ENCODE measurements at places on chromosomes 7 and 10. TPM values are rescaled to one million over a fixed set of nuclear protein-coding genes. Genes with fewer than 3 reads are reported as not detected.

DNA sequence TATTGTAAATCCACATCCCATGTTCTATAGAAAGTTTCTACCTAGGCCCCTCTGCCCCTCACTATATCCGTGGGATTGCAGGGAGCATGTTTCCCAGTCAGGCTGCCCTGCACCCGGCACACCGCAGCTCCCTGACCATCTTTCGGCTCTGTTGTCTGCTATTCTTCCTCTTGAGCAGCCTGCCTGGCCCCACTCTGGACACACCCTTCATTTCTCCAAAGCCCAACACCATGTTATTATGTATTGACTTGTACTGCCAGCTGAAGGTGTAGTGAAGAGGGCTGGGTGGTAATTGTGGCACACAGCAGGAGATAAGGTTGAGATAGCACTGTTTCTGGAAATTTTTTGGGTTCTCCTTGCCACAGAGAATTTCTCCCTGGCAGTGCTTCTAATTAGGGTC lies 9.8 kb downstream of the LRMDA start:
- no peak for DNase-seq

DNA sequence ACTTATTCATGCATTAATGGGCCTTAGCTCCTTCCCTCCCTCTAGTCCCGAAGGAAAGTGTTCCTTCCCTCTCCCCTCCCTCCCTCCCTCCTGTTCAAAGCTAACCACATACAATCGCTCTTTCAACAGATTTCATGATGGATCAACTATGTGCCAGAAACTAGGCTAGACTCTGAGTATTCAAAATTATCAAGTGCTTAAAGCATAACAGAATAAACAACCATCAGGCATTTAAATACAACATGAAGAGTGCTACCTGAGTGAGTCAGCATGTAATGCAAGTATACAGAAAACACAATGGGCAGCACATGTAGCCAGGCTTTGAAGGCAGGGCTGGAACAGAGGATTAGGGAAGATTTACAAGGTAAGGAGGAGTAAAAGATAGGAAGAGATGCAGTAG lies 11.3 kb downstream of the CHCHD3 start:
- DNase-seq: no peak

- no peak for DNase-seq
Measured at GRCh38 chr10:133461027-133461426, 7.3 kb downstream of the SCART1 start.

DNA sequence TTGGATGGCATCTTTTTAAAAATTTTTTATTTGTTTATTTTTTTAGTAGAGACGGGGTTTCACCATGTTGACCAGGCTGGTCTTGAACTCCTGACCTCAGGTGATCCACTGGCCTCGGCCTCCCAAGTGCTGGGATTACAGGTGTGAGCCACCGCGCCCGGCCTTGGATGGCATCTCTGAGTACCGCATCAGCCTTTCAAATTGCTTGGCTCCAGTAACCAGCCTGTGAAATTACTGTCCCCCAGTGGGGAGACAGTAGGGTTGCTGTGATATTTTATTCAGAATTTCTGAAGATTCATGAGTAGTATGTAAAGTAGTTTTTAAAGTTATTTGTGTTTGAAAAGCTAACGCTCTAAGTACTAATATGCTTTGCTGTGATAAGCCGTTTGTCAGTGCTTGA lies 1.2 kb downstream of the NUB1 start:
- DNase-seq: no peak

GRCh38 chr10:48594803-48595538 lies 9.9 kb downstream of the ARHGAP22 start:
- no peak for DNase-seq

- DNase-seq: no peak
Measured at GRCh38 chr7:137925091-137925490, 76.8 kb downstream of the CREB3L2 start.

DNA sequence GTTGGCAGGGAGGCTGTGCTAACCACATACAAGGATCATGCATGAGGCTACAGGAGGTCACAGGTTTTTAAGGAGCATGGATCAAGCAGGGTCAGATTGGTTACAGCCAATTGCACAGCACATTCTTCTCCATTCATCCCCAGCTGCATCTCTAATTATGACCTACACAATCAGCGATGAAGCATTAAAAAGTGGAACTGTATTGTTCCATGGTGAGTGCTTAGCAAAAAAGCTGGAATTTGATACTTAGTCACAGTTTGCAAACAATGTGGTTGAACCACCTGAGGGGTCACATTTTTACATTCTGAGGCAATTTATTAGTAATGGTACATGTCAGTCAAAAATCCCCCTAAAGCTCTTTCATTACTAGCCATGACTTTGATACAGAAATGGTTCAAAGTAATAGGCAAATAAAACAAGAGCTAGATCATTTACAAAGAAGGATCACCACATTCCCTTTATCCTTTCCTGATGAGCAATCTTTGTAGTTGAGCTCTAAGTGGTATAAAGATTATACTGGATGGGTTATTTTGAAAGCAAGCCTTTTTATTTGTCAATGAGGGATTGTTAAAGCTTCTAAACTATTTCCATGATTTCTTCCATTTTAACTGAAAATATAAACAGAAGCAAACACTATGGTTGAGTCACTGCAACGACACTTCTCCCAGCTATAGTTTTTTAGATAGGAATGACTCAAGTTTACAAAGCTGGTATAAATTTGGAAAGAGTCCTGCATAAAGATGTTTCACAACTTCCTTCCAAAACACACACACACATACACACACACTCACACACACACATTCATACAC lies 217.8 kb upstream of the SEMA3A start:
- peak; percentile 79 for DNase-seq

DNA sequence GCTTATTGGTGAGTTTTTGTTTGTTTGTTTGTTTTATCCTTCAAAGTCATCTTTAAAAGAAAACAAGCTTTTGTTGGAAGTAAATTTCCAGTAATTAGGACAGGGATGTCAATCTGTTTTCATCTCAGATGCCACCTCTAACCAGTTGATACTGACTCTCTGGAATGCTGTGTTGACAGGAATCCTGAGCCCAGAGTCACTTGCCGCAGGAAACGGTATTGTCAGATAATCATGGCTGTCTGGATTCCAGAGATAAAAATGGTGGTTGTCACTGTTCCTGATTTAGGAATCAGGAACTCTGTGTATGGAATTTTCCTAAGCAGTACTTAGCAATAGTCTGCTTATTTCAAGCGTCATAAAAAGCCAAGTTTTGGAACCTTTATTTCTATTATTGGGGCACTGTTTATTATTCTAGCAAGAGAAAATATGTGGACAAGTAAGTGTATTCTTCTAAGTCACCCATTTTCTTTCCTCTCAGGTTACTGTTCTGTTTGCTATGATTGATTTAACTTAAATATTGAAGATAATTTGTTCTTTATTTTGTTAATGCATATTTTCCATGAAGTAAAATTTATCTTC lies 39.2 kb downstream of the CDC123 start:
- DNase-seq: no peak

DNA sequence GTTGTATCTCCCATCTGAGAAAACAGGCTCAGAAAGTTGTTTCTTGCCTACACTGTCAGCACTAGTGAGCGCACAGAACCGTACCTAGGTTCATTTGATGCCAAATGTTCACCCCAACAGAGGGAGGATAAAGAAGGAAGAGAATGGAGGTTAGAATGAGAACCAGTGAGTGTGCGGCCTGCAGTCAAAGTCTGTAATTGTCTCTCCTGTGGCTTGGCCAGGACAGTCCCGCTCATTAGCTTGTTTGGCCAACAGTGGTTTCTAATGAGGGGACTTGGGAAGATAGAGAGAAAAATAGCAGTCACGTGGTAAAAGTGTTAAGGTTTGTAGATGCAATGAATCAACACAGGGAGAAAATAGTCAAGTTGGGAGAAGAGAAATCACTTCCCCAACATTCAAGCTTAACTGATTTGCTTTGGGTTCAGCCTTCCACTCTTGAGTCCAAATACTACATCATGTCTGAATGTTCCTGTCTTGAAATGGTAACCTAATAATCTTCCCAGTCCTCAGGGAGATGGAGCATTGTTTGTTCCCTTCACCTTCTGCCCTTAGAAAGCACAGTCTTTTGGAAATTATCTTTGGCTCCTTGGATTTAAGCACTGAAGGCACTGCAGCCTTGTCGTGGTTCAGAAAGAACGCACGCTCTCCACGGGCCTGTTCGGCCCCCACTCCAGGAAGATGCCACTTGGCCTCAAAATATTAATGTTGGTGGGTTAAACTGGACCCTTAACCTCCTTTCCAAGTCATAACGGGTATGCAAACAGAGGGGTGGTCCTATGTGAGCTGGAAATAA lies 360.4 kb upstream of the ZNF32 start:
- DNase-seq: no peak

GRCh38 chr7:107446531-107446930 lies 23.3 kb upstream of the GPR22 start:
- DNase-seq: peak; percentile 4

- no peak for DNase-seq
Measured at GRCh38 chr7:73985737-73986141, 42.2 kb upstream of the ELN start.

DNA sequence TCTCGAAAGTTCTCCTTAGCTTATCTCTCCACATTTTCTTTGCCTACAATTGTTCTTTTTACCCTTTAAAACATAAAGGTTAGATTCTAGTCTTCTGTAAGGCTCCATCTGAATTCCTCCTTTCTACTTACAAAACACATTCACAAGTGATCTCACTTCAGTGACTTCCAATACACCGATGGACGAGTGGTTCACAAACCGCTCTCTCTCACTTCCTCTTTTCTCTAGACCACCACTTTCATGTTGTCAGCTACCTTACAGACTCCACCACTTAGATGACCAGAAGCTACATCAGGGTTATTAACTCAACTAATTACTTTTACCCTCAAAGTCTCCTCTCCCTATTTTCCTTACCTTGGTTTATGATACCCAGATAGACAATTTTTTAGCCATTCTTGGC lies 11.8 kb downstream of the MET start:
- no peak for DNase-seq

DNA sequence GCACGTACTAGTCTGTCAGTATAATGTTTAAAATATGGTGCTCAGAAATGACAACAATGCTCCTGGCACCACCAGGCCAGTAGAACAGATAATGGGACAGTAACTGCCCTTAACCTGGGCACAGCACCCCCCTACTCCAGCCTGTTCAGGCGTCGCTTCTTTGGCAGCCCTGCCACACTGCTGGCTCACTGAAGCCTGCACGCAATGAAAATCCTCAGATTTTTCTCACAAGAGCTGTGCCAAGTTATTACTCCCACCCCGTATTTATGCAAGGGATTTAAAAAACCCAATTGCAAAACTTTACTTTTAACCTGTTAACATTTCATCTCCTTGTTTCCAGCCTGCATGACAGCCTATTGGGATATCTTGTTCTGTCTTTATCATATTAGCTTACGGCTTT lies 56.6 kb upstream of the LAMB1 start:
- no peak for DNase-seq

DNA sequence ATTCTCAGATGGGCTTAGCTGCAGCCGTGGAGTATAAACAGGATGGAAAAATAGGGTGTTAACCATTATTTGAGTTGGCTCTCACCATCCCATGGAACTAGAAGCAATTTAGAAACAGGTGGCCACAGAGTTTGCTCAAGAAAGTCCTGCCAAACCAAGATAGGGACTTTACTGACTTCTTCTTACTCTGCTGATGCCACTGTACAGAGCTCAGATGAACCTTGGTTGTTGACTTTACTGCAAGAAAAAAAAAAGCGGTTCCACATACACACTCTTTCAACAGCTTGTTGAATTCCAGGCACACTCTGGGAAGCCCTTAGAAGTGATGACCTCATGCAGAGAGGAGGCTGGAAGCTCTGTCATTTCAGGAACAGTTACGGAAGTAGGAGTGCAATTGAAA lies 753.4 kb downstream of the NRG3 start:
- no peak for DNase-seq

- DNase-seq: no peak
Measured at GRCh38 chr10:129552119-129552518, 85.1 kb downstream of the MGMT start.

DNA sequence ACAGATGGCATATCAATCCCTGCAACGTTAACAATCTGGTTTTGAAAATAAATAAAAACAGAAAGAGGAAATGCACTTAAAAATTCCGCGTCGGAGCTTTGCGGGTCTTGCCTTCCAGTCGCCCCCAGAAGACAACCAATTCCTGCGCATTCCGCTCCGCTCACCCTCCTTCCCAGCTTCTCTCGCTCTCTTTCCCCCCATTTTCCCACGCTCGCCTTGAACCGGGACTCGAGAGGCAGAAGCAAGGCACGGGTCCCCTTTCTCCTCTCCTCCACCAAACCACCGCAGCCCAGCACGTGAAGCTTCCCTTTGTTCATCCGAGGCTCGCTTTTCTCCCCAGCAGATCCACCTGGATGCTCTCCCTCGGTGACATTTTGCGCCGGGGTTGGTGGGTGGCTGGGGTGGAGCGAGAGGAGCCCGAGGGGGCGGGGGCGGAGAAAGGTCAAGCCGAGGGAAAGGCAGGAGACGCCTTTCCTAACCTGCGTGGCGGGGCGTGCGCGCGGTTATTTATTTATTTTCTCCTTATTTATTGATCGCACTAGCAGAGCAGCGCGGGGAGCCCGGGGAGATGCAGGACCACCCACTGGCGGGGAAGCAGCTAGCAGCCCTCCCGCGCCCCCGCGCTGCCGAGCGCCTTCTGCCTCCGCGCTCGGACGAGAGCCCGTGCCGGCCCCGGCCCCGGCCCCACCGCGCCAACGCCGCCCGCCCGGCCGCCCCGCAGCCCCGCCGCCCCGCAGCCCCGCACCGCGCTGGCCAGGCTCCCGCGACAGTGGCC lies at the start of gene KCND2:
KCND2 (plus strand) TSS at position 475 of the 775 bp plus-strand sequence.
- DNase-seq: no peak

- DNase-seq: no peak
Measured at GRCh38 chr10:50232261-50232639, 19.1 kb downstream of the ASAH2 start.

DNA sequence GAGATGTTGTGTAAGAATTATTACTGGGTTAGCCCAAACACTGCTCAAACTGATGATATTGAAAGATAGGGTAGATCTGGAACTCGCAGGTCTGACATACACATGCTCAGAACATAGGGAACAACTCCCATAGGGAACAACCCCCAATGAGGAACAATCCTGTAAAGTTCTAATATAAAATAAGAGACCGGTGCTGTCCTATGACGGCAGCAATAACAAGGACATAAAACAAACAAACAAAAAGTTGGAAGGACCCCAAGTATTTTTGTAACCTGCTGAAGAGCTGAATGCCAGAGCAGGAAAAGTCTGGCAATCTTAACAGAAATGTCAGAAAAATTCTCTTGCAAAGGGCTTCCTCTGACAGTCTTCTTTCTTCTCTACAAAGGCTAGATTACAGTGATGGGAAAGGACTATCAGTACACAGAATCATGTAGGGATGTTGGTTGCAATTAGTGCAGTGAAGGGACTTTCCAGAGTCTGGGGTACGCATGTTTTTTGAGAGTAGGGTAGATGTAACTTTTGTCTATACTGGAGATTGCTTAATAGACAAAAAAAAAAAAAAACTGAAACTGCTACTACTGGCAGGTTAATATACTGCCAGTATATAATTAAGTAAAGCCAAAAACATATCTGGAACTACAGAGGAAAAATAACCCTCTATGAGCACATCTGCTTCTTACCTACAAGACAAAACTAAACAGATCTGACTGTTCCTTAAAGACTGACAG lies 35.5 kb downstream of the IDE start:
- DNase-seq: peak; percentile 1

The CFAP43 gene
- total RNA-seq: 0.25 TPM

The TAS2R4 gene
- 3.5 TPM for total RNA-seq

The ANKRD2 gene
- 1.8 TPM for total RNA-seq

The ANLN gene
- 64.3 TPM for total RNA-seq

The NPC1L1 gene
- not detected for total RNA-seq

The OR6V1 gene
- not detected for total RNA-seq

The CRHR2 gene
- total RNA-seq: not detected

The LMOD2 gene
- not detected for total RNA-seq

The SFTPA1 gene
- not detected for total RNA-seq

The JCAD gene
- total RNA-seq: 0.26 TPM

The CNNM1 gene
- total RNA-seq: not detected

The METTL27 gene
- total RNA-seq: 4.4 TPM

The LRRC27 gene
- total RNA-seq: 10.4 TPM

The FZD1 gene
- 3.3 TPM for total RNA-seq

Measured in MCF 10A (cell line).